ENCODE measurements at places on chromosomes 12 and 14.

DNA sequence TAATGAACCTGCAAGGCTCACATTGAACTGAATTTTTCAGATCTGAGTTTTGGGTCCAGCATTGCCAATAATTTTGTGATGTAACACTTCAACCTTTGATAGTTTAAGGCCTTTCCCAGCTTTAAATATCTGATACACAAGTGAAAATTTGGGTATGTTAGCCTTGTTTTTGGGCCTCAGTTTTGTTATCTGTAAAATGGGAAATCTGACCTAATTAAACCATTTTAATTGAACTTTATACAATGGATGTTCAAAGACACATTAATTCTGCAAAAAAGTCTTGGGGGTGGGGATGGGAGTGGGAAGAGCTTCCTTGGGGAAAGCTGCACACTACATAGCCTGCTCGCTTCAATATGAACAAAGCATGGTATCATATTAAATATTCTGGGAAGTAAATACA is 5.2 kb upstream of the SPATS2 start:
- DNase-seq = no peak

DNA sequence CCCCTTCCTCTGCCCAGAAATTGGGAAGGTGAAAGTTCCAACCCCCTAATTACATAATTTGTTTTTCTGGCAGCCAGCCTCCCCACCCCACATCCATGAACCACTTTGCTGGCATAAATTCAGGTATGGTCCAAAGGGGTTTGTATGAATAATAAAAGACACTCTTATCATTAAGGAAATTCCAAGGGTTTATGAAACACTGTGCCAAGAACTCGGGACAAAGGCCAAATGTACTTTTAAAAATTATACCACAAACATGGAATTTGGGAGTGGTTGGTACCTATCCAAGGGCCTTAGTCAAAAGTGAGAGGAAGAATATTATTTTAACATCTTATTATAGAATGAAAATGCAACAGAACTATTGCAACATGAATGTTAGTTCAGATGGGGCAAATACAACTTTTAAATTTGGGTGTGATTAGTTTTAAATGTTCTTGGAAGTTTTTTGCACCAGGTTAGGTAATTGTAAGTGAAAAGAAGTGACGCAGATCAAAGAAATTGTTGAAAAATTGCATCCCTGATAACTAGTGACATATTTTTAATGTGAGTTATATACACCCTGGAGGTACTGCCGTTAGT is 217.8 kb downstream of the TMEM117 start:
- DNase-seq = no peak

- DNase-seq = no peak
Observed at GRCh38 chr12:124792156-124792555, 71.5 kb downstream of the SCARB1 start.

GRCh38 chr12:24479131-24479530 is 469.8 kb downstream of the BCAT1 start:
- no peak for DNase-seq

DNA sequence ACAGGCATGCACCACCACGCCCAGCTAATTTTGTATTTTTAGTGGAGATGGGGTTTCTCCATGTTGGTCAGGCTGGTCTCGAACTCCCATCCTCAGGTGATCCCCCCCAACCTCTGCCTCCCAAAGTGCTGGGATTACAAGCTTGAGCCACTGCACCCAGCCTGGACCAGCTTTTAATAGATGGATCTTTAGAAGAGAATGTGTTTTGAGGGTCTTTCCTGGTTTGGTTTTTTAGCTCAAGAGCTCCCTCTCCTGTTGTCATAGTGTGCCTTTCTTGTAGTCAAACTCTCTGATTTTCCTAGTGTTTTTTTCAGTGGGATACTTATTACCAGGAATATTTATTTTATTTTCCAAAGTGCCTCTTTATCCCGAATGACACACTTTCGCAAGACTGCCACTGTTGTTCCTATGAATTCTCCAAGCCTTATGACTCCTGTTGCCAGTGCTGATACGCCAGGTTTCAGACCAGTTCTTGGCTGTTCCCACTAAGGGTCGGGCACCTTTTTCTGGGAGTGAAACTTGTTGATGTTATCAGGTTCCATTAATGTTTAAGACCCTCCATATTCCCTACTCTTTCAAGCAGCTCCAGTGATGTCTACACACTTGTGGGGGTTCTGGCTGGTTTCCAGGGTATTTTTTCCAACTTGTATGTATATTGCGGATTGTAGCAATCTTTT is 31.5 kb upstream of the LIMA1 start:
- DNase-seq = no peak

GRCh38 chr12:87809916-87810315 is 219.3 kb downstream of the C12orf50 start:
- DNase-seq = no peak

DNA sequence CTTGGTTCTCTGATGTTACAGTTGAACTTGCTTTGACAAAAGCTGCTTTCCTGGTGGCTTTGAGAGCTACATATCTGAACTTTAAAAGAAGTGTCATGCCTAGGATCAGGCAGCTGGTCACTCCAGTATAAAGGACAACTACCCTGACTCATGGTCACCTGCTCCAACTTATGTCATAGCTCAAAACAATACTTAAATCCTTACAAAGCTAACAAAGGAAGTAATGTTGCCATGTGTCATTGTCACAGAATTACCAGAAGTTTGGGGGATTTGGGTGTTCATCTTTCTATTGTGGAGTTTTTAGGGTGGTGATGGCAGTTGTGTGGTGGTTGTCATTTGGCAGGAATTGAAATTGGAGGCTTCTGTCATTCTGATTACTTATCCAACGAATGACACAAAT is 1.8 kb upstream of the TCP11L2 start:
- no peak for DNase-seq

DNA sequence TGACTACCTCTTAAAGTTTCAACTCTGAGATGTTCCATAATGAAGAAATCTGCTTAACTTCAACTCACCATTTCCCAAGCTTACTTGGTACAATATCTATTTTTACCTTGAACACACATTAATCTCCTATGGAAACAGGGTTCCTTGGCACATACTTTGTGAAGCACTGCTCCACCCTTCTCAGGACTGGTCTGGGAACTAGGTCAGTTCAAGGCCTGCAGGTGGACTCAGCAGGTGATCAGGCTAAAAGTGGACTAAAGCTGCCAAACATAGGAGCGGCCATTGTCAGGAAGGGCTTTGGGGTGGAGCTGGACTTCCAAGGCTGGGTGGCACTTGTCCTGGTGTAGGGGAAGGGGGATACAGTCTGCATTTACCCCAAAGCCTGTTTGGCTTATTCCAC is 202.3 kb downstream of the NUAK1 start:
- DNase-seq = no peak

DNA sequence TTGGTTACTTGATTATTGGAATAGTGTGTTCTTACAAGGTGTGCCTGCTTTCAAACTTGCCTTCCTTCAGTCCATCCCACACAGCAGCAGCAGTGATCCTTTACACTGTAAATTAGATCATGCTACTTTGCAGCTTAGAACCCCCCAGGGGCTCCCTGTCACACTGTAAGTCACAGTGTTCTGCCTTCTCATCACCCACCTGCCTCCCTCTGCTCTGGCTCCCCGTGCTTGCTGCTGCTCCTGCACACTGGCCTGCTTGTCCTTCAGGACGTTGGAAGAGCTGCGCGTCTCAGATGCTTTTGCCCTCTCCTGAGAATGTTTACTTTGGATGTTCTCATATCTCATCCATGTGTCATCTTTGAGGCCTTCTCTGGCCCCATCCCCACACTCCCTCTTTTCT is 27.3 kb downstream of the ZC3H14 start:
- DNase-seq = no peak

Data from activated naive CD4-positive, alpha-beta T cell (primary cell).